Activated naive CD8-positive, alpha-beta T cell treated with anti-CD3 and anti-CD28 coated beads, Interleukin-2, amount 10 ng/mL, durations not matched to agents 7 days and 5 days (primary cell): ENCODE measurements at places on chromosomes 13 and 19.

DNA sequence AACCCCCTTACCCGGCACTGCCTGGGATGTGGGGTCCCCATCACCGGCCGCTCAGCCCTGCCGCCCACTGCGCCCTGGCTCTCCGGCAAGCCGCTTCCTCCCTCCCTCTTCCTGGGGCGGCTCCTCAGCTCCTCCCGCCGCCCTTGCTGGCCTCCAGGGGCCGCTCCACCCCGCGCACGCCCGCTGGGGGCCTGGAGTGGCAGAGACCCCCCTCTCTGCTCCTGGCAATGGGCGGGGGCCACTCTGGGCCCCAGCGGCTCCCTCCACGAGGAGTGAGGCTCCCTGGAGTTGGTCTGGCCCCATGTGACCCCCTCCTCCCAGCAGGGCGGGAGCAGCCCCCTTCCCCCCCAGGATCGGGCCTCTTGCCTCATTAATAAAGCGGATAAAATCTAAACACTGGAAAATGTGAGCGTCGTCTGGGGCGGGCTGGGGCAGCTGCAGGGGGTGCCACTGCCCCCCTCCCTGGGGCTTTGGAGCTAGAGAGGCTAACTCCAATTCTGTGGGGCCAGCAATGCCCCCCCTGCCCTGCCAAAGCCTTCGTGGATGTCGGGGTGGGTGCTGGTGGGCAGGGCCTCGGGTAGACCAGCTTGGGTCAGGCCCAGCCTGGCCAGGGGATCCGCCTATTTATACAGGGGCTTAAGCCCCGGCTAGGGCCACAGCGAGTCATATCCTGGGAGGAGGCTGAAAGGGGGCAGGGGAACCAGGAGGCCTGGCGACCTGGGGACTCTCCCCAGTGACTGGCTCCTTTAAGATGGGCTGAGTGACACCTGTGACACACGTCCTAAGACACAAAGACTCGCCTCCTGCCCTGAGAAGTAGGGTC lies at the start of gene PTGER1:
PTGER1 (minus strand) TSS at position 104 of the 823 bp plus-strand sequence. CDS start 1,034 bp downstream, outside the sequence.
- peak; percentile 59 for DNase-seq
- H3K4me1 ChIP-seq: peaks cover 27% of the 10 kb centered on the region
- peak within 1 kb of the TSS; percentile 35 for H3K27ac ChIP-seq

DNA sequence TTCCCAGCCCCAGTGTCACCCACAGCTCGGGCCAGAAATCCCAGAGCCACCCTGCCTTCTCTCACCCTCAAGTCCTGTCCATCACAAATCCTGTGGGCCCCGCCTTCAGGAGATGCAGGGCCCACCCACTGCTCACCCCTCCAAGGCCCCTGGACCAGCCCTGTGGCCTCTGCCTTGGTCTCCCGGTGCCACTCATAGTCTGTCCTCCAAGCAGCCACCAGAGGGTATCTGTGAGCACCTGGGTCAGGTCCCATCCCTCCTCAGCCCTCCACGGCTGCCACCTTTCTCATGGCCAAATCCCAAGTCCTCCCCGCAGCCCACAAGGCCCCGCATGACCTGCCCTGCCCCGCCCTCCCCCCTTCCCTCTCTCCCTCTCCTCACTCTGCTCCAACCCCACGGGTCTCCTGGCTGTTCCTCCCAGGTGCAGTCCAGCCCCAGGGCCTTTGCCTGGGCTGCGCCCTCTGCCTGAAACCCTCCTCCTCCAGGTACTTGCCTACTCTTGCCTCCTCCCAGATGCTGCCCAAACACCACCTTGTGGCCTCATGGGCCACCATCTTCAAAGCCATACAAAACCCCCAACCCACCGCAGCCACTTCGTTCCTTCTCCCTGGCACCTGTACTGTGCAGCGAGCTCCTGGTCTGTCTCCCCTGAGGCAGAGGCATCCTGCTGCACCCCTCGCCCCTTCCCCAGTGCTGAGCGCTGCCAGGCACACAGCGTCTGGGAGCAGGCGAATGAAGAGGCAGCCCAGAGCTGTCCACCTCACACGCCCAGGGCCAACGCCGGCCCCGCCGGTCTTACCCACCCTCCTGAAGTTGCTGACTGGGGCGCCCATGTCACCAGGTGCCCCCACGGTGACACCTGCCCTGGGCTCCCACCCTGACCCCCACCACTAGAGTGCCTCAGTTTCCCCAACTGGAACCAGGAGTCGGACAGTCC lies 13.2 kb upstream of the UQCR11 start:
- no peak for DNase-seq
- H3K4me3 ChIP-seq: no peak overlapping the region
- H3K36me3 ChIP-seq: peaks cover 27% of the 10 kb centered on the region
- H3K4me1 ChIP-seq: peaks cover 10% of the 10 kb centered on the region
- no peaks in the 10 kb centered on the region for H3K27me3 ChIP-seq

DNA sequence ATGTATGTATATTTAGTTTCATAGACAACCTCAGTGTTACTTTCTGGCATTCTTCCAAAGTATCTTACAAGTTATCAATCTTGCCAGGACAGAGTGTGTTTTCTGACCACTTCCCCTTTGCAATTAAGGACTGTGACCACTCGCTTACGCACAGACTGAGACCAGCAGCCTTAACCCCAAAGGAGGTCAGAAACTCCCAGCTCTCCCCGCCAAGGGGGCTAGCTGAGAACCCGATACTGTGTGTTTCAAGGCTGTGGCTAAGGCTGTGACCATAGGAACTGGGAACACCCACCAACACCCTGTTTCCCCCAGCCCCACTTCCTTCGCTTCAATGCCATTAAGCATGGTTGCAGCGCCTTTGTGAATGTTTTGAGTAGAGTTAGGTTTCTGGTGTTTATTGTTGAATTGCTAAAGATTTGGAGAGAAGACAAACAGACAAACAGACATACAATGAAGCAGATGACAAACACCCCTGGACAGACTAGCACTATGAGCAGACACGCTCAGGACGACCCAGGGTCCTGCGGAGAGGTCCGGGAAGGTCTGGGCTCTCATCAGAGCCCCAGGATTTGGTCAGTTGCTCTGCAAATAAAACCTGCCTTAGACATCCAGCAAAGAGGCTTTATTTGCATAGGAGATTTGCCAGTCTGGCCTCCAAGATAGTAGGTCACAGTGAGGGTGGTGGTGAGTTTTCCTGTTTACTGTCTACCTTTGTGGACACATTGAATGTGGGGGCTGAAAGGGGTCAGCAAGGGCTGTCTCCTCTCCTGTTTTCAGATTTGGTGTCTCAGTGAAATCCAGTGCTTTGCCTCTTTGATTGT lies 25.0 kb upstream of the TNFSF11 start:
- peaks cover 16% of the 10 kb centered on the region for H3K4me1 ChIP-seq
- no peak overlapping the region for H3K27ac ChIP-seq
- H3K36me3 ChIP-seq: no peaks in the 10 kb centered on the region
- peak overlapping the region; percentile 17 for H3K4me3 ChIP-seq

DNA sequence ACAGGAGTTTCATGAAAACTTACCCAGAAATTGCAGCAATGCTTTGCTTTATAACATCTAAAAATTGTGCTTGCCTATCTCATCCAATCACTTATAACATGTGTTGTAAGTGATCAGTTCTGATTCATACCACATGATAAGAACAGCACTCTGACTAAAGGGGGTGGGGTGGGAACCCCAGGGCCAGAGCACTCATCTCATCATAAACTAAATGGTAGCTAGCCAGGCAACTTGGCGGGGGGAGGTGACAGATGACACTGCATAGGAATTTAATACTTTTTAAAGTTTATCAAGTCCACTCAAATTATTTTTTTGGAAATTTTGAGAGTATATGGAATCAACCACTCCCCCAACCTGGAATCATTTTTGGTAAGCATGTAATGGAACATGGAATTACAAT lies 42.1 kb downstream of the FOXO1 start:
- DNase-seq: no peak
- H3K36me3 ChIP-seq: peaks cover 34% of the 10 kb centered on the region
- no peak overlapping the region for H3K27ac ChIP-seq
- no peak overlapping the region for H3K4me3 ChIP-seq
- peaks cover 48% of the 10 kb centered on the region for H3K4me1 ChIP-seq

GRCh38 chr13:40666045-40666932 lies at the start of gene FOXO1:
Gene FOXO1, minus strand, starts transcription at chr13:40666641. Its CDS starts 429 bp downstream, at chr13:40666212.
- H3K4me3 ChIP-seq: peak within 1 kb of the TSS; percentile 90
- peaks cover 38% of the 10 kb centered on the region for H3K4me1 ChIP-seq
- DNase-seq: peak; percentile 97
- peak within 1 kb of the TSS; percentile 92 for H3K27ac ChIP-seq
- H3K27me3 ChIP-seq: no peaks in the 10 kb centered on the region

GRCh38 chr19:7748756-7749155 lies 1.4 kb upstream of the CD209 start:
- no peak for DNase-seq
- H3K36me3 ChIP-seq: peaks cover 2% of the 10 kb centered on the region
- H3K27ac ChIP-seq: no peak overlapping the region
- no peak overlapping the region for H3K4me3 ChIP-seq
- H3K27me3 ChIP-seq: no peaks in the 10 kb centered on the region

GRCh38 chr13:106533943-106534638 lies 1.4 kb downstream of the EFNB2 start:
- peak overlapping the region; percentile 42 for H3K4me3 ChIP-seq
- H3K27ac ChIP-seq: no peak overlapping the region
- H3K27me3 ChIP-seq: peaks cover 45% of the 10 kb centered on the region
- no peaks in the 10 kb centered on the region for H3K36me3 ChIP-seq

- peaks cover 26% of the 10 kb centered on the region for H3K36me3 ChIP-seq
- no peak for DNase-seq
- H3K4me3 ChIP-seq: no peak overlapping the region
- H3K27me3 ChIP-seq: peaks cover 44% of the 10 kb centered on the region
- H3K4me1 ChIP-seq: peaks cover 5% of the 10 kb centered on the region
Measured at GRCh38 chr19:45785781-45786532, 3.7 kb upstream of the DMPK start.

DNA sequence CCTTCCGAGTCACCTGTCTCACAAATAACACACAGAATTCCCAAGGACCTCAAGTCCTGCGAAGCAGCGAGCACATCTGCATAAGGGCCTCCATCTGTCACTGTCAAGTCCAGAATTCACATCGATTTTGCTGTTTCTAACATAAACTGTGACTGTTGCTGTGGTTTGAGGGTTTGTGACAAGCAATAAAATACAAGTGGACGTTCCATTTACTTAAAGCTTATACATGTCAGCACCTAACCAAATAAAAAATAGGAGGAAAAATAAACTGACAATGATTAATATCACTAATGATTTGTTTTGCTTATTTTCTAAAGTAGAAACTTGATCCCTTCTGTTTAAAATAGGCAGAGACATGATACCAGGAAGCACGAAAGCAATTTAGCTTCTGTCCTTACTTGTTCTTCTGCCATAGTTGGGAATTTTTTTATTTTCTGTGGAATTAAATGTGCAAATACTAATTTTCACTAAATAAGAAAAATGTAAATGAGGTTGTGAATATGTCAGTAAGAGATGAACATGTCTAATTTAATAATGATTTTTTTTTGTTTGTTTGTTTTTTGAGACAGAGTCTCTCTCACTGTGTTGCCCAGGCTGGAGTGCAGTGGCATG lies 279.1 kb downstream of the FGF9 start:
- H3K27me3 ChIP-seq: no peaks in the 10 kb centered on the region
- H3K4me1 ChIP-seq: no peaks in the 10 kb centered on the region
- peaks cover 2% of the 10 kb centered on the region for H3K36me3 ChIP-seq
- no peak overlapping the region for H3K4me3 ChIP-seq

DNA sequence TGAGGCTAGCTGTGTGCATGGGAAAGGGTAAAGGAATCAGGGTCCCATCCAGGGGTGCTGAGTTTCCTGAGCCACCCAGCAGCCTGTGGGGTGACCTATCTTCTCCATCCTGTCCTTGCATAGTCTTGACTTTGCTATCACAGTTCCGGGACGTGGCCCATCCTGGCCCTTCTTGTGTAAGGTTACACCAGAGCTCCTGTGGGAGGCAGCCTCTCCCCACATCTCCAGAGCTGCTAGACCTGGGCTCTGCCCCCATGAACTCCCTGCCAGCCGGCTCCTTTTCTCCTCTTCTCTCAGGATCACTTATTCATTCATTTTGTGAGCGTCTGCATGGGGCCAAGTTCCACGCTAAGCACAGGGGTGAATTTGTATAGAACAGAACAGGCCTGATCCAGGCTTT lies 238.9 kb downstream of the TSHZ3 start:
- H3K4me1 ChIP-seq: peaks cover 8% of the 10 kb centered on the region
- no peaks in the 10 kb centered on the region for H3K36me3 ChIP-seq

DNA sequence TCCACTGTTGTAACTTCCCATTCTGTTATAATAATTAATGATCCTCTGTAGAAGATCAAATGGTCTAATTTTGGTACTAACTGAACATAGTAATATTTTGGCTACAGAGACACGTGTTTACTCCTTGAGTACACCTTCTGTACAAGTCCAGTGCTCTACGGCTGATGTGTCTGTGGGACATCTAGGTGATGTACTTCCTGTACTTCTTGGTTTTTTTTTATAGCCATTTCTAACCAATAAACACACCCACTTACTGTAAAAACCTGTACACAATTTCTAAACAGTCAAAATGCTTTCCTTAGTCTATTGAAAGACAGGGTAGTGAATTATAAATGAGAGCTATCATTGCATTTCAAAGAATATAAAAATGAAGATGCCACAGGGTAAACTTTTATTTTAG lies 118.7 kb downstream of the RNF17 start:
- H3K27me3 ChIP-seq: no peaks in the 10 kb centered on the region
- peaks cover 2% of the 10 kb centered on the region for H3K4me1 ChIP-seq
- H3K36me3 ChIP-seq: peaks cover 14% of the 10 kb centered on the region
- H3K4me3 ChIP-seq: no peak overlapping the region

DNA sequence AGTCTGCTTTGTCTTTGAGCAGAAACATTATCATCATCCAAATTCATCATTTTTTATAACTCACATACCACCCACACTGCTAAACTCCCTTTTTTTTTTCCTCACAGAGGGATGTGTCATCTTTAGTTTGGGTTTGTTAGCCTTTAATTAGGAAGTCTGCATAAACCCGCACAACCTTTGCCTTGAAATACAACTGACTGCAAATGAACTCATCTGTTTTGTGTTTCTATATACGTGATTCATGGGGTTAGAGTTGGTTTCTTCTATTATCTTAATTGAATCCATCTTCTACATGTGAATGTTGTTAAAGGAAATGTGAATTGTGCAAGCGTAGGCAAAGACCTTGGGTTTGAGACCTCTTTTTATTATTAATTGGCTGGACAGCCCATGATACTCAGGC lies 102.7 kb downstream of the SLAIN1 start:
- no peaks in the 10 kb centered on the region for H3K36me3 ChIP-seq
- H3K27me3 ChIP-seq: peaks cover 1% of the 10 kb centered on the region
- H3K27ac ChIP-seq: no peak overlapping the region
- H3K4me3 ChIP-seq: no peak overlapping the region

GRCh38 chr19:10808937-10809649 lies 26.9 kb downstream of the TMED1 start:
- H3K4me1 ChIP-seq: peaks cover 19% of the 10 kb centered on the region
- no peak for DNase-seq
- H3K27ac ChIP-seq: peak overlapping the region; percentile 70
- peaks cover 30% of the 10 kb centered on the region for H3K36me3 ChIP-seq
- peak overlapping the region; percentile 26 for H3K4me3 ChIP-seq

- DNase-seq: no peak
- no peak overlapping the region for H3K27ac ChIP-seq
- no peak overlapping the region for H3K4me3 ChIP-seq
- H3K36me3 ChIP-seq: no peaks in the 10 kb centered on the region
- H3K4me1 ChIP-seq: peaks cover 21% of the 10 kb centered on the region
Measured at GRCh38 chr13:112703449-112704284, 13.8 kb downstream of the ATP11A start.

DNA sequence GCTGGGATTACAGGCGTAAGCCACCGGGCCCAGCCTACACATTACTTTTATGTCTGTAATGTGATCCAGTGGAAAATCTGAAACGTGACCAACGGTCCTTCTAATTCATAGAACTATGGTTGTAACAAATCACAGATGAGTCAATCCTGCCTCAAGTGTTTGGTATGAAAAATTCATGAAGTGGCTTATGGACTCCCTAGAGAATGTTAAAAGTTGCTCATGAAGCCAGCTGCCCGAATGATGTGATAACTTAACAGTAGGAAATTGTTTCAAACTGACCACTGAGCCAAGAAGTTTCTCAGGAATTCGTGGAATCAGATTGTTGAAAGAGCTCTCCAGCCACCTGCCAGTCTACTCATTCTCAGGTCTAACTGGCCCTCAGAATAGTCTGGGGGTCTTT lies 59.4 kb upstream of the FARP1 start:
- H3K4me1 ChIP-seq: no peaks in the 10 kb centered on the region
- no peak overlapping the region for H3K4me3 ChIP-seq
- no peaks in the 10 kb centered on the region for H3K27me3 ChIP-seq
- no peak overlapping the region for H3K27ac ChIP-seq
- H3K36me3 ChIP-seq: no peaks in the 10 kb centered on the region
